ENCODE measurements at places on chromosomes 13 and 19.
A peak's percentile ranks its signal among the peaks of the same experiment; 100 is the strongest.

GRCh38 chr19:3932931-3933810 is at the start of gene NMRK2:
NMRK2 (plus strand) TSS chr19:3933069; CDS start chr19:3933672, 603 bp downstream.
- DNase-seq = no peak

DNA sequence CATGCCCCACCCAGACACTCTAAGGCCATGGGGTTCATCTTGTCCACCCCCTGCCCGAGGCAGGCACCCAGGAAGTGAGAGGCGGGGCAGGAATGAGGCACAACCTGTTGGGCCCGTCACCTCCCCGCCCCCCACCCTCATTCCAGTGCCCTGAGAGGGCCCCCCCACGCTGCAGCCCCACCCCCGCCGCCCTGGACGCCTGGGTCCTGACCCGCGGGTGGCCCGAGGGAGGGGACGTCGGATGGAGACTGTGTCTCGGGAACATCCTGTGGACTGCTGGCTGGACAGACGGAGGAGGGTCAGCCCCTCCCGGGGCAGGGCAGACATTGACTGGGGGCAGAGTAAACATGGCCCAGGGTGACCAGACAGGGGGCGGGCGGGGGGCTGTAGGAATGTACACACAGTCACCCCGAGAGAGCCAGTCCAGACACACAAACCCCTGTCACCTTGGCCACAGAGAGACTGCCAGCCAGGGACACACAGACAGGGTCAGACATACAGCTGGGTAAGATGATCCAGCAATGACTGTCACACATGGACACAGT is 7.4 kb upstream of the JUNB start:
- DNase-seq = no peak

DNA sequence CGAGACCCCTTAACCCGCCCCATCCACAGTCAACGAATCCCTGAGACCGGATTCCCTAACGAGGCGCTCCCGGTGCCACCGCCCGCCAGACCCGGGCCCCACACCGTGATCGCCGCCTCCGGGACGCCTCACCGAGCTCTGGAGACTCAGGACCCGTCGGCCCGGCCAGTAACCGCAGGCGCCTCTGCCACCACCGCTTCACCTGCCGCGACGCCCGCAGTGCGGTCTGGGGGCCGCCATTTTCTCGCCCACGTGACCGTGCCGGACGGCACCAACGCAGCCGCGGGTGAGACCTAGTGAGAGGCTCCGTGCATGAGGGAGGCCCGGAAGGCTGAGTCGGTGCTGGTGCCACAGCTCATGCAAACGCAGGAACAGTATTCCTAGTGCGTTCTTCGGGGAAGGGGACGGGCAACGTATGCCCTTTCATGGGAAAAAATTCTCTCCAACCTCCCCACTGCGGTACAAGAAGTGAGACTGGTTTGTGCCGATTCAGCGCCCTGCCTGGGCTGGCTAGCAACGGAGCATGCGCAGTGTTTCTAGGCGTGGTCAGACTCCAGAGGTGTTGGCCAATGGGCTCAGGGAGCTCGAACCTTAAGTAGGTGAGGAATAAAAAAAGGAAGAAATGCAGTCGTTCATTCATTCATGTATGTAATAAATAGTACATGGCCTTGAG is at the start of gene DOHH:
TSS of gene DOHH (minus strand) at position 246 of the 673 bp plus-strand sequence. CDS start 3,860 bp downstream, outside the sequence.
- peak; percentile 97 for DNase-seq

DNA sequence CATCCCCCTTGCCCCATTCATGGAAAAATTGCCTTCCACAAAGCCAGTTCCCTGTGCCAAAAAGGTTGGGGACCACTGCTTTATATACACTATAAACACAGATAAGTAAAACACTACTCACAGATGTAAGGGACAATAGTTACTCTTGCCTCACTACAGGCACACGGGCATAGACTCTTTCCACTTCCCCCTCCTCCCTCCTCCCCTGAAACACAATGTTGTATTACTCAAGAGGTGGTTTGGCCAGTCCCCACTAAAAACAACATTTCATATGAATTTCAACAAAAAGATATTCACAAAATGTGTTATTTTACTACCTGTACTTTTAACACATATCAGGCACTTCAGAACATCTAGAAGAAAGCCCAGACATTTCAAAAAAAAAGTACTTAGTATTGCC is 45.1 kb downstream of the EPSTI1 start:
- no peak for DNase-seq

DNA sequence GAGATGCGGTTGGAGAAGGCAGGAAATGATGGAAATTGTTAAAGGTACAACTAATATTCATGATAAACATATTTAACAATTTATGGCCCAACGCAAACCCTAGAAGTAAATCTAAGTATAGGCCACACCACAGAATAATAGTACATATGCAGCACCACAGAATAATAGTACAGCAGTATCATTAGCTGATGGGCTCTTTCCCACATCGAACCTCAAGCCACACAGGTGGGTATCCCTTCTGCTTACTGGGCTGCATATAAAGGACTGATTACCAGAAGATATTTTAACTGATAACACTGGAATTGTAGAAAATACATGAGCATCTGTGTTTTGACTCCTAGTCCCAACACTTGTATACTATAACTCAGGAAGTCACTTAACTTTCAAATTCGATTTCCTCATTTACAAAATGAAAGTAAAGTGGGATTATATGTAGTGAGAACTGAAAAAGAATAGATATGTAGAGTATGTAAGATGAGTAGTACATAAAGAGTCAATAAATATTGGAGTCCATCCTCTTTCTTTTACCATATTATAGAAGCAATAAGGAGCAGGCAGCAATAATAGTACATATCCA is 91.5 kb downstream of the TSC22D1 start:
- DNase-seq = no peak

DNA sequence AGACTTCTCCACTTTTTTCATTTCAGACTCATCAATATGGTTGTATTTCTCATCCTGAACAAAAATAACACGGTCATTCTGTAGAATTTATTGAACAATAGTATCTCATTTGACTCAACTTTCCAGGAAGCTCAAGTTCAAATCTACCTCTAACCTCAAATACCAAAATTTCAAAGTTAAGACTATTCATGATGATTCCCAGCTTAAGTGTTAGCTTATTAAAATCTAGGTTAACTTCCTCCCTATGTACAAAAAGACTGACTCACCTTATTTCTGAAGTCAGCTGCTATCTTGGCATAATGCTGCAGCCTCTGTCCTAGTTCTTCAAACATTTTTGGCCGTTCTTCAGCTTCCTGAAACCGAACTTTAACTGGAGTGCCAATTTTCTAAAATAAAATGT is 23.2 kb downstream of the HSPH1 start:
- no peak for DNase-seq

DNA sequence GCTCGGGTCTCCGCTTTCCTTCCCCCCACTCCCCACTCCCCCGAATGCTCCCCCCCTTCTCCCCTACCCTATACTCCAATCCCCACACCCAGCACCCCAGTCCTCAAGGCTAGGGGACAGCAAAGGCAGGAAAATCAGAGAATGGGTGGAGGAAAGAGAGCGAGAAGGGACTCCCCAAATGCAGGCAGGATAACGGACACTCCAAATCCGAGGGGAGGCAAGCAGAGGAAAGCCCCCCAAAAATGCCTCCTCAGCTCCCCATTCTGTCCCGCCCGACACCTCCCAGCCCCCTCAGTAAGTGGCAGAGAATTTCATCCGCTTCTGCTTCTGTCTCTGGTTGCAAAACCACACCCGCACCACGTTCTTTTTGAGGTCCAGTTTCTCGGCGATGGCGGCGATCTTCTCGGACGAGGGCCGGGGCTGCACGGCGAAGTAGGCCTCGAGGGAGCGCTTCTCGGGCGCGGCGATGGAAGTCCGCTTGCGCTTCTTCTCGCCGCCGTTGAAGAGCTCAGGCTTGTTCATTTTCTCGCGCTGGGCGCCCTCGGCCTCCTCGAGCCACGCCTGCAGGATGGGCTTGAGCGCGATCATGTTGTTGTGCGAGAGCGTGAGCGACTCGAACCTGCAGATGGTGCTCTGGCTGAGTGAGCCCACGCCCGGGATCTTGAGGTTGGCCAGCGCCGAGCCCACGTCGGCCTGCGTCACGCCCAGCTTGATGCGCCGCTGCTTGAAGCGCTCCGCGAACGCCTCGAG is 2.1 kb downstream of the POU4F1 start:
- DNase-seq = no peak

Measured in H4 (cell line).